ENCODE measurements at places on chromosomes 13 and 19.

GRCh38 chr13:99614465-99614885 lies 113.2 kb downstream of the TM9SF2 start:
- peak; percentile 20 for DNase-seq

- no peak for DNase-seq
Observed at GRCh38 chr19:57905258-57905657, 11.1 kb downstream of the ZNF417 start.

DNA sequence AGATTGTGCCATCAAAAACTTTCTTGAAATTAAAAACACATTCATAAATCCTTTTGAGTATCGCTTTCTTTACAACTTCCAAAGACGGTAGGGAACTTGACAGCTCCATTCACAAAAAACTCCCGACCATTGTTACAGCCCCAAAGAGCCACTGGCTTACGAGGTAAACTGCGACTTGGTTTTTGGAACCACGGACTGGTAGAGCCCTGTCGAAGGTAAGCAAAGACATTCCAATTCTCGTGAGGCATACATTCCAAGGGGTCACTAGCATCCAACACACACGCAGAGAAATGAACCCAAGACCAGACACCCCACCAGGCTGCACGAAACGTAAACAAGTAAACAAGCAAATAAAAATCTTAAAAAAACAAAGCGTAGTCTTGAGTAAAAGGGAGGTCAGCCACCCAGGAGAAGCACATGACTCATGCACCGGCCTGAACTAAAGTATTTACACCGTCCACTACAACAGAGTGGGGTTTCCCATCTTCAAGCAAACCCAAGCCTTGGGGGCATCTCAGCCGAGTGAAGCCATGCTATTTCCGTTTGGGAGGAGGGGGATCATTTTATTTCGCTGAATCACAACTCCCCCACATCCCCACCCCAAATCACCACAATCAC lies 1.4 kb downstream of the BRD4 start:
- DNase-seq, result peak; percentile 21

GRCh38 chr13:22653866-22654265 lies 526.9 kb upstream of the SGCG start:
- no peak for DNase-seq

GRCh38 chr19:33225458-33225926 lies at the start of gene SLC7A10:
SLC7A10 (minus strand) TSS chr19:33225850; CDS start chr19:33225703, 147 bp downstream.
- DNase-seq, result no peak

- no peak for DNase-seq
Observed at GRCh38 chr19:33438987-33439781, 65.7 kb downstream of the CEBPG start.

GRCh38 chr19:46391296-46392251 lies 21.8 kb downstream of the CCDC8 start:
- no peak for DNase-seq

- DNase-seq, result peak; percentile 12
Observed at GRCh38 chr19:35773020-35773806, 2.2 kb upstream of the ARHGAP33 start.

DNA sequence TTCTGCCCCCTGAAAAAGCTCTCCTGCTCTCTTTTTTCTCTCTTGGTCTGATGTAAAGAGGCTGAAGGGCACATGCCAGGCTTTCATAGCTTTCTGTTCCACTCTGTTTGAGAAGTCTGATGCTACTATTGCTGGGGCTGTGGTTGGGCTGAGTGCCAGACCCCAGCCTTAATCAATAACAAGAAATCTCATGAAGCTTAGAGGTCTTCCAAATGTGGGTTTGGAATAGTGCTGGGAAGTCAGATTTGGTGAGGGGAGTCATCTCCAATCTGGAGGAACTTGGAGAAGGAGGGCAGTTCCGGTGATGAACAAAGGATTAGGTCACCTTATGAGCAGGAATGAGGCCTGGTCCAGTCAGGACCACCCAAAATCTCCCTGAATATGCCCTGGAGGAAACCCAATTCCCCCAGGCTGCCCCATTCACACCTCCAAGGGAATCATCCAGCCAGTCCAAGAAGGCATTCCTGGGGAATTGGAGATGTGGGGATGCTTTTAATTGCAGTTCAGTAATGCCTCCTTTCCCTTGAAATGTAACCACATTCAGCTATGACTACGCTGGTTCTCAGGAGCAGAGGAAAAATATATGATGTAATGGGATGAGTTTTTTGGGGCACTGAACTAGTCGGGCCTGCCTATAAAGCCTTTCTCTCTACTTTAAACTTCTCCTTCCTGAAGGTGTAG lies 102.0 kb downstream of the STARD13 start:
- DNase-seq, result no peak

DNA sequence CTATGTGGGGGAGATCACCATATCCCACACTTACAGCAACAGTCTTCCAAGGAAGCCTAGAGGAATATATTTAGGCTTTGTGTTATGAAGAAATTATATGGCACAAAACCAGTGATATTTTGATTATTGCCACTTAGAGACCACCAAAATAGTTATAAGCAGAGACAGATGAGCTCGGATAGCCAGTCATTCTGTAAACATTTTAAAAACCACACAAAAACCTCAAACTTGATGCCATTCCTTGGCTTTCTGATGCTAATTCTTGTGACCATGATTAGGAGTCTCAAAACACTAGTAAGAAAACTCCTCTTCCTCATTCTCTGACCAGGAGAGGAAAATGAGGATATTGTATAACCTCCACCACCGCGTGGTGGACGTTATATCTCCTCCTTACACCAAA lies 496.4 kb downstream of the FOXO1 start:
- DNase-seq, result peak; percentile 18

DNA sequence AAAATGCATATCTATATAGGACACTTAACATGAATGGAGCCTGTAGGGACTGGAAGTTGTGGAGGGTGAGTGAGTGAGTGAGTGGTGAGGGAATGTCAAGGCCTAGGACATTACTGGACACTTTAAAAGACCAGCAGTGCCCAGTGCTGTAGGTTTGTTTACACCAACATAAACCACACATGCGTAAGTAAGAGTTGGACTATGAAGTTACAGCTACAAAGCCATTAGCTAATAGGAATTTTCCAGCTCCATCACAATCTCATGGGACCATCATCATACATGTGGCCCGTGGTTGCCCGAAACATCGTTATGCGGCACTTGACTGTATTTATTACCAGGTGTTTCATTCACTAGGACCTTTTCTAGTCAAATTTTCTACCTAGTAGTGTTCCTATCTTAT lies 49.2 kb downstream of the LATS2 start:
- no peak for DNase-seq

- no peak for DNase-seq
Observed at GRCh38 chr19:45247136-45247535, 1.9 kb upstream of the EXOC3L2 start.

DNA sequence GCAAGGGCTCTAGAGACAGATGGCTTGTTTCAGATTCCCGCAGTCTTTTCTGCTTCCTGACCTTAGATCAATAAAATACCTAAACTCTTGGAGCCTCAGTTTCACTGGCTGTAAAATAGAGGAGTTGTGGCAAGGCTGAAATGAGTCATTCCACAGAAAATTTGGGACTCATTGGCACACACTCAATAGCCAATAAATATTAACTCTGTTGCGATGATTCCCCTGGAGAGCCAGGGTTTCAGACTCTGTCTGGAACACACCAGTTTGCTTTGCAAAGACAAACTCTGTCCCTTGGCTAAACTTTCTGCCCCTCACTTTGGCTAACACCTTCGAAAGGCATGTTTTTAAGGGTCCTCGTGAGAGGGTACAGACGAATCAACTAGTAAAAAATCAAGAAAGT lies 18.1 kb upstream of the UBE2L5 start:
- no peak for DNase-seq

DNA sequence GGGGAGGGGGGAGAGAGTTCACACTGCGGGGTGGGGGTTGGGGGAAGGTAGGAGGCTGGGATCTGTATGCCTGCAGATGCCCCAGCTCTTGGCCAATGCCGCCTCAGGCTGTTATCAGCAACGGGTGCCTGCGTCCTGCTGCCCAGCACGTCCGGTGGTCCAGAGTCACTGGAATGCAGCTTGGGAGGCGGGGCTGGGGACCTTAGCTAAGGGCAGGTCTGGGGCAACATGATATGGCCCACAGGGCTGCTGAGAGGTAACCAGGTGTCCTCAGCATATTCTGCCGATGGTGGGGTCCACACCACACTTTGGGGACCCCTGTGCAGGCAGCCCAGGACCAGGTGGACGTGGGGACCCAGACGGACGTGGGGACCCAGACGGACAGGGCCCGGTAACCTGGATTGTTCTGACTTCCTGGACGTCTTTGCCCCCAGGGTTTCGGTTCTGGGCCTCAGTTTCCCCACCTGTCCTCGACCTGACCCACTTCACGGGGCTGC lies 668 bp upstream of the ARHGAP45 start:
- DNase-seq, result no peak

DNA sequence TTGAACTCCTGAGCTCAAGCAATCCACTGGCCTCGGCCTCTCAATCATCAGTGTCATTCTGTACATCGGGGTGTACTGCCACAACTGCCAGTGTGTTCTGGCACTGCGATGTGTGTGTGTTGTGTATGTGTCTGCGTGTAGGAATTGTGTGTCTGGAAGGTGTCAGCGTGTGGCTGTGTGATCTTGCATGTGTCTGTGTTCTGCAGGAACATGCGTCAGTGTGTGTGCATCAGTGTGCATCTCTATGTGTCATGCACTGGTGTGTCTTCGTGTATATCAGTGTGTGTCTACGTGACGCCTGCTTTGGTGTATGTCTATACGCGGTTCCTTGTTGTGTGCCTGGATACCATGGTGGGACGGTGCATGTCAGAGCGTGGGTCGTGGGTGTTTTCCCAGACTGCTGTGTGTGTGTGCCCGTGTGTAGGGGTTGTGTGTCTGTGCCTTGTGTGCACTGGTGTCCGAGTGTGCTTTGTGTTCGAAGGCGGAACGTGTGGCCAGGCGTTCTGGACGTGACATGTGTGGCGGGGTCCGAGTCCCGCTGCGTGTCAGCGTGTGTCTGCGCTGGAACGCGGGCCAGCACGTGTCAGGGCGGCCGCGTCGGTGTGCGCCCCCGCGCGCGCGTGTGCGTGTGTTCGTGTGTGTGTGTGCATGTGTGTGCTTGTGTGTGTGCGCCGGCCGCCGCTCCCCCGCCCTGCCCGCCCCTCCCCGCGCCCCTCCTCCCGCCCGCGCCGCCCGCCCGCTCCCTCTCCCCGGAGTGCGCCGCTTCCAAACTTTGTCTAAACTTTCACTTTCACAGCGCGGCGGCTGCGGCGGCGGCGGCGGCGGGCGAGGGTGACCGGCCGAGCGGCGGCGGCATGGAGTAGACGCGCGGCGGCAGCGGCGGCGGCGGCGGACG lies at the start of gene NFIX:
Gene NFIX, plus strand, starts transcription at position 775 of the 895 bp plus-strand sequence. CDS start 363 bp downstream, outside the sequence.
- peak; percentile 29 for DNase-seq

- no peak for DNase-seq
Observed at GRCh38 chr13:111490611-111491010, 170.2 kb downstream of the TEX29 start.

DNA sequence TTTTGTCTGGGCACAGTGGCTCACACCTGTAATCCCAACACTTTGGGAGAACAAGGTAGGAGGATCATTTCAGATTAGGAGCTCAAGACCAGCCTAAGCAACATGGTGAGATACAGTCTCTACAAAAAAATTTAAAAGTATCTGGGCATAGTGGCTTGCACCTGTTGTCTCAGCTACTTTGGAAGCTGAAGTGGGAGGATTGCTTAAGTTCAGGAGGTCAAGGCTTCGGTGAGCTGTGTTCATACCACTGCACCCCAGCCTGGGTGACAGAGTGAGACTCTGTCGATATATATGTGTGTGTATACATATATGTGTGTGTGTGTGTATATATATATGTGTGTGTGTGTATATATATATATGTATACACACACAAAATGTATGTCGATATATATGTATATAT lies 833.0 kb downstream of the PCDH9 start:
- DNase-seq, result no peak

- no peak for DNase-seq
Observed at GRCh38 chr13:44160591-44161191, 212.9 kb upstream of the SERP2 start.
